Activated CD4-positive, CD25-positive, alpha-beta regulatory T cell treated with anti-CD3 and anti-CD28 coated beads, Interleukin-2, amount 50 U/mL, for 72 hours (primary cell): ENCODE measurements at places on chromosomes 5 and 9.

GRCh38 chr5:17127743-17128231, 89.6 kb upstream of the BASP1 start:
- DNase-seq, result no peak

- DNase-seq, result no peak
These were observed 22.2 kb upstream of the CEP78 start for GRCh38 chr9:78213712-78214111.

GRCh38 chr9:131633491-131634031, 88.2 kb downstream of the PRRT1B start:
- DNase-seq, result no peak

DNA sequence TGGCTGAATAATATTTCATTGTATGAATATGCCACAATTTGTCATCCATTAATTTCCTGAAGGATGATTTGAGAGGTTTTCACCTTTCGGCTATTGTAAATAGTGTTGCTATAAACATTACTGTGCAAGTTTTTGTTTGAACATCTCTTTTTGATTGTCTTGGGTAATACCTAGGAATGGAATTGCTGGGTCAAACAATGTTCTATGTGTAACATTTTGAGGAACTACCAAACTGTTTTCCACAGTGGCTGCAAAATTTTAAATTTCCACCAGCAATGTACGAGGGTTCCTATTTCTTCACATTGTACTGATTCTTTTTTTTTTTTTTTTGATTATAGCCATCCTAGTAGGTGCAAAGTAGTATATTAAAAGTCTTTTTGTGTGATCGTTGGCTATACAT, 63.8 kb upstream of the ANKH start:
- DNase-seq, result no peak

DNA sequence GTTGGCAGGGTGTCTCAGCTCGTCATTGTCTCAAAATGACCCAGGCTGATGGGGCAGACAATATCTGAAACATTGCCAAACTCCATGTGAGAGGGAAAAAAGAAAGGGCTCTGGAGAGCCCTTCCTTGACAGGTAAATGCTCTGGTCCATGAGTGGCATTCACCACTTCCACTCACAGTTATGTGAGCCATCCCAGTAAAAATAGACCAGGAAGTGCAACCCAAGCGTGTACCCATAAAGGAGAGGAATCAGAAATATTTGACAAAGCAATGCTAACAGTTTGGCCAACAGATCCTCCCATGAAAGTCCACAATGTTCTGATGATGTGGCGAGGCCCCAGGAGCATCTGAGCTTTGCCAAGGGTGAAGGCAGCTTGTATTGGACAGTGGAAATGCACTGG, 49.4 kb downstream of the ASTN2 start:
- DNase-seq, result no peak

DNA sequence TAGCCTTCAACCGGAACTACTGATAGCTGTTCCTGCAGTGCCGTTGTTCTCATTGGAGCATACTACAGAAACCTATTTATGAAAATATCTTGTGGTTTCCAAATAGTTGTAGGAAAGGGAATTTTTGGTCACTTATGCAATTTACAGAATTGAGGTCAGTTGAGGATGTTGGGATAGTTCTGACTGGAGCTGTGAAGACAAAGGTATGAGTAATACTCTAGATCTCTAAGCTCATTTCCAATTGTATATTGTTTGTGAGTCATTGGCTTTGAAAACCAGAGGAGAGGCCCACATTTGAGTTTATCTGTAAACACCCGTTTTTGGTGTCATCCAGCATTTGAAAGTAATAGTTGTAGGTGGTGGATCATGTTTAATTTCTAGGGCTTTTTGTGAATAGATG, 561.3 kb upstream of the WWC1 start:
- DNase-seq, result no peak

DNA sequence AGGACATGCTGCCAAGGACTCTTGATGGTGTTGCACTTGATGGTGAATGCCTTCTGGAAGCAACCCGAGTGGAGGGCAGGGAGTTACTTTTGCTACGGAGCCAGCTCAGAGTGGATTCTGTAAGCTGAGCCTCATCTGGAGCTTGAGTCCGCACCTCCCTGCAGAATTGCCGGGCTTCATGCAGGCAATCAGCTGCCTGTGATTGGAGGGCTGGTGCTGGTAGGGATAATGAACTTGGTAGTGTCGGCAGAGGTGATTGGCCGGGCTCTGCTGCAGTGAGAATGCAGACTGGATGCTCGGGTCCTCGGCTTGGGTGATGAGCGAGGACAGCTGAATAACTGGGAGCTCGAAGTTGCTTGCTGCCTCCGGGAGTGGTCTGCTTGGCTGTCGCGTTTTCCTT, 23.1 kb downstream of the SLC25A25 start:
- no peak for DNase-seq

DNA sequence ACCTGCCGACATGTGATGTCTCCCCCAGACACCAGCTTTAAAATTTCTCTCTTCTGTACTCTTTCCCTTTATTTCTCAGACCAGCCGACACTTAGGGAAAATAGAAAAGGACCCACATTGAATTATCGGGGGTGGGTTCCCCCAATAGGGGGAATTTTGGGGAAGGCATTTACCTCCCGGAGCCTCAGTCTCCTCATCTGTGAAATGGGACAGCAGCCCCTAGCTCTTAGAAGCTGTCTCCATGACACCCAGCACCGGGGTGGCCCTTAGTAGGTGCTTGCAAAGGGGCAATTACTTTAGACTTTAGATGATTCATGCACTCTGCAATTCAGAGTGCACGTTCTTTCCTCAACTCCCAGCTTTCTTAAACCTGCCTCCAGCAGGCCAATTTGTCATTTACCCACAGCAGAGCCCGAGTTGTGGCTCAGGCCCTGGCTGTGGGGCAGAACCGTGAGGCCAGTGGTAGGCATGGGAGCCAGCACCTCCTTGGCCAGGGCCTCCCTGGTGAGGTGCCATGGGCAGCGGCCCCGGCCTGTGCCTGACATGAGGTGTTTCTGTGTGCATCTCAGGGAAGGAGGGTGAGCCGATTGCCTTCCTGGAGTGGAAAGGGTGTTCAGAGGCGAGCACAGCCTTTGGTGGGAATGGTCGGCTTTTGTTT, 51.7 kb downstream of the SH3PXD2B start:
- no peak for DNase-seq

DNA sequence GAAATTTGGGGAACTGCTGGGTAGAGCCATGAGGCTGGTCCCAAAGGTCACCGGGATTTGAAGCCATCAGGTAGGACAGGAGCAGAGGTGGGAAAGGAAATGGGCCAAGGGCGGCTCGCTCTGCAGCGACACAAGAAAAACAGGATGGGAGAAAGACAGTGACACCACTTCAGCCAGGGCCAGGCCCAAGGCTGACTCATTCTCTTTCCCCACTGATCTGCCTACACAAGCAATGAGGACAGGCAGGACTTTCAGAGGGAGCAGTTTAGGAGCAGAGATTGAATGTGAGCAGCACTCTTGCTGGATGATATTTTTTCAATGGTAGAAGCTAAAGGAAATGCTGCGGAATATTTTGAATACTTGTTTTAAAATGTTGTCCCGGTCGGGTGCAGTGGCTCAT, 3.5 kb downstream of the RUFY1 start:
- DNase-seq, result peak; percentile 21

DNA sequence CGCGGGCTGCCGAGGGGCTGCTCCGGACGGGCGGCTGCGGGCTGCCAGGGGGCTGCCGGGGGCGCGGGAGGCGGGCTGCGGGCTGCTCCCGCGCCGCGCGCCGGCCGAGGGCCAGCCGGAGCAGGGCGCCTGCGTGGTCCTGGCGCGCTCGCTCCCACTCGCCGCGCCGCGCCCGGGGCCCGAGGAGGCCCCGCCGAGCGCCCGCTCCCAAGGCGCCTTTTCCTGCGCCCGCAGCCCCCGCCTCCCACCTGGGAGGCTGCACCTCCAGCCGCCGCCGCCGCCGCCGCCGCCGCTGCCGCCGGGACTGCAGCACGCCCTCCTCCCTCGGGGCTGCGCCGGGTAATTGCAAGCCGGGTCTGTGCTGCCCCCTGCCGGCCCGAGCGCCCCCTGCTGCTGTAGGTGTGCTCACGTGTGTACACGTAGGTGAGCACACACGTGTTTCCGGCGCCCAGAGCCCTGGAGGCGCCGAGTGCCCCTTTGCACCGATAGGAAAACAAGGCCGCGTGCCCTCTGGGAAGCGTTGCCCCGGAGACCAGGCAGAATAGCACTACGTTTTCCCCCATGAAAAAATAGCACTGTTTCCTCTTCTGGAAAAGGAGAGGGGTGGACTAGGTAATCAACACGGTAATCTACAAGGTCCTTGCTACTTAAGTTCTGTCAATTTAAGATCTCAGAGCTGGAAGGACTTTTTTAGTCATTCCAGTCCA, at the start of gene EPB41L4B:
Gene EPB41L4B (minus strand): TSS at position 318 of the 707 bp plus-strand sequence. CDS start 613 bp downstream, outside the sequence.
- peak; percentile 91 for DNase-seq

GRCh38 chr5:122463221-122463620, 151.2 kb downstream of the SNCAIP start:
- no peak for DNase-seq

DNA sequence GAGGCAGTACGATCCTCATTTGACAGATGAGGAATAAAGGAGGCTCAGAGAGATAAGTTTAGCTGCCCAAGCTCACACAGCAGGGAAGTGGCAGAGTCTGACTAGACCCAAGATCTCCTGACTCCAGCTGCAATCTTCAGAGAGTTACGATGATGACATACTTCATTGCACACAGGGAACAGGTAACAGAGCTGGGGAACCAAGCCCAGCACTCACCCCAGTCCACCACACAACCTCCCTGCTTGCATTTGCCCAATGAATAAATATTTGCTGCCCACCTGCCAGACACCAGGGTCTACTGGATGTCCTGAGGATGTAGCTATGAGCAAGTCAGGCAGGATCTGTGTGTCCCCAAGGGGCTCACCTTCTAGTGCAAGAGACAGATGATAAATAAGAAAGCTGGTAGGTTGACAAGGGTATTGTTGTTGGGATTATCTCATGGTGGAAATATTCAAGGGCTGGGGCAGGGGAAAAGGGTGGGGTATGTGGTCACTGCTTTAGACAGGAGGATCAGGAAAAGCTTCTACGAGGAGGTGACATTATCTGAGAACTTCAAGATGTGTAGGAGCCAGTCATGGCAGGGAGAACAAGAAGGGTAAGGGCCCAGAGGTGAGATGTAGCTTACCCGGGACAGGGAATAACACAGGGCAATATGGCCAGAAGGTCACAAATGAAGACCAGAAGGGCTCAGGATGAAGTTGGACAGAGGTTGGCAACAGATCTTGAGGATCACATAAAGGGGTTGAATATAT, 28.6 kb upstream of the CPEB4 start:
- DNase-seq, result no peak

GRCh38 chr5:122882831-122883230, 37.4 kb downstream of the SNX24 start:
- no peak for DNase-seq

GRCh38 chr5:78586251-78586650, 62.3 kb downstream of the LHFPL2 start:
- DNase-seq, result no peak

DNA sequence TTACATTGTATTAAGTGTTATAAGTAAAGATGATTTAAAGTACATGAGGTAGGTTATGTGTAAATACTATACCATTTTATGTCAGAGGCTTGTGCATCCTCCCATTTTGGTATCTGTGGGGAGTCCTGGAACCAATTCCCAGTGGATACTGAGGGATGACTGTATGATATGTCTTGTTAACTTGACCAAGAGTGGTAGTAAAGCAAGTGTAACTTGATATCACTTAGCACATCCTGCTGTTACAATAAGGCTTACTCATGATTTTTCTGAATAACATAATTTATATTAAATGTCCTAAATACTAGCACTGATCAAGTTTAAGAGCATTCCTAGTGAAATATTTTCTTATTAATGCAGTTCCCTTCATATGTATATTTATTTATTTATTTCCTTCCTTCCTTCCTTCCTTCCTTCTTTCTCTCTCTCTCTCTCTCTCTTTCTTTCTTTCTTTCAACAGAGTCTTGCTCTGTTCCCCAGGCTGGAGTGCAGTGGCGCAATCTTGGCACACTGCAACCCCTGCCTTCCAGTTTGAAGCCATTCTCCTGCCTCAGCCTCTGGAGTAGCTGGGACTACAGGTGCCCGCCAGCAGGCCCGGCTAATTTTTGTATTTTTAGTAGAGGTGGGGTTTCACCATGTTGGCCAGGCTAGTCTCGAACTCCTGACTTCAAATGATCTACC, 7.5 kb downstream of the NDFIP1 start:
- no peak for DNase-seq

GRCh38 chr9:131270171-131271015, 5.9 kb downstream of the FAM78A start:
- DNase-seq, result no peak

DNA sequence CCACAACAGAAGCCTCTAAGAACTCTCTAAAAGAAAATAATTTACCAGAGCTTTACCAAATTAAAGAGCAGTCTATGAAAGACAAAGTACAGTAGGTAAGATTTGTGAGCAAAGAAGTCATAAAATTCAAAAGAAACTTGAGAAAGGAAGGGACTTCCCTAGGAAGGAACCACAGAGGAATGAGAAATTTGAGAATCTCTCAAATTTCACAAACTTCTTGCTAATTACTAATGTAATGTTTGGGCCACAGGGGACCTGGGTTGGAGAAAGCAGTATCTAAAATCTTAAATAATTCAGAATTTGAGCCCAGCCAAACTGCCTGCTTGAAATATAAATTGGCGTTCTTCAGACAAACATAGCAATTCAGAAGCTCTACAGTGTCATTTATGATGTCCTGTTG, 225.0 kb upstream of the PRR16 start:
- no peak for DNase-seq

GRCh38 chr9:33429256-33429985, 18.0 kb downstream of the AQP3 start:
- no peak for DNase-seq

GRCh38 chr5:173114536-173114935, 29.8 kb upstream of the BNIP1 start:
- no peak for DNase-seq

DNA sequence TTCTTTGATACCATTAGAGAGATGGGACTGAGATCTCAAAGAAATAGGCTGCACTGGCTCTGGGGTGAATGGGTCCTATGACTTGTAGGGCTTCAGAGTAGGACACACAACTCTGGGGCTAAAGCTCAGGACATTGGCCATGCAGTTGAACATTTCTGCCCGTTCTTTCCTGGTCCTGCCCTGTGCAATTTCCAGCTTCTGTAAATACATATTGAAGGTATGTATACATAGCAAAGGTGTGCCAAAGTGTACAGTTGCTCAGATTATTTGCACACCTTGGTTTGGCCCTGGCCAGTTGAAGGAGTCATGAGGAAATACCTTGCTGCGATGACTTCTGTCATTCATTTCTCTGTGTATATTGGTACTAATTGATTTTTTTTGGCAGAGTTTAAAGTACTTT, 52.8 kb upstream of the TAF11L2 start:
- DNase-seq, result no peak

- no peak for DNase-seq
These were observed 1990.5 kb downstream of the MAT2B start for GRCh38 chr5:165495829-165496380.

GRCh38 chr9:99354104-99354503, 132.0 kb downstream of the SEC61B start:
- no peak for DNase-seq
